Pulmonary artery endothelial cell (primary cell): ENCODE measurements at places on chromosomes 4 and X.

DNA sequence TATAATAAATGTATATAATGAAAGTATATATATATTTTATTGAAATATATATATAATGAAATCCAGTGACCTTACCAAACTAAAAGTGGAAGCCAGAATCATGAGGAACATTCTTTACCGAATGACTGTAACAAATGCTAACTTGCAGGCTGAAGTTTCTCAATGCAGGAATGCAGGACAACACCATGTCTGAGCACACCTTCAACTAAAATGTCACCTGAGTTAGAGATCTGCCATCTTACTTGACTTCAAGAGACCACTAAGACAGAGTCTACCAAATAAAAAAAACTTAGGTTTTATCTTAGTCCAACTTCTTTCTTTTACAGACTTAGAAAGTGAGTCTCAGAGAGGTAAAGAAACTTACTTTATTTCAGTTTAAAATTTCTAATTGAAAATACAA is 176.2 kb downstream of the FSTL5 start:
- no peak for DNase-seq

DNA sequence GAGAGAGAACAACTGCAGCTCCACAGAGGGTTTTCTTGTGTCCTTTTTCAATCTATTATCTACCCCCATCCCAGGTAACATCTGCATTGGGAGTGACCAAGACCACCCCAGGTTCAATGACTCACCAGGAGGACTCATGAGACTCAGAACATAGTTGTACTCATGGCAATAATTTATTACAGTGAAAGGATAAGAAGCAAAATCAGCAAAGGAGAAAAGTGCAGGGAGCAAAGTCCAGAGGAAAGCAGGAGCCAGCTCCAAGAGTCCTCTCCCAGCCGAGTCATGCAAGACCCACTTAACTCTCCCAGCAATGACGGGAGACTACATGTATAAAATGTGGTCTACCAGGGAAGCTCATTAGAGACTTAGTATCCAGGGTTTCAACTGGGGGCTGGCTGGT is 129.5 kb upstream of the RBPJ start:
- DNase-seq, result no peak

DNA sequence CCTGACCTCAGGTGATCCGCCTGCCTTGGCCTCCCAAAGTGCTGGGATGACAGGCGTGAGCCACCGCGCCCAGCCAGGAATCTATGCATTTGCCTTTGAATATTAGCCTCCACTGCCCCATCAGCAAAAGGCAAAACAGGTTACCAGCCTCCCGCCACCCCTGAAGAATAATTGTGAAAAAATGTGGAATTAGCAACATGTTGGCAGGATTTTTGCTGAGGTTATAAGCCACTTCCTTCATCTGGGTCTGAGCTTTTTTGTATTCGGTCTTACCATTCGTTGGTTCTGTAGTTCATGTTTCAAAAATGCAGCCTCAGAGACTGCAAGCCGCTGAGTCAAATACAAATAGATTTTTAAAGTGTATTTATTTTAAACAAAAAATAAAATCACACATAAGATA is 44.2 kb upstream of the SHOX start:
- no peak for DNase-seq

DNA sequence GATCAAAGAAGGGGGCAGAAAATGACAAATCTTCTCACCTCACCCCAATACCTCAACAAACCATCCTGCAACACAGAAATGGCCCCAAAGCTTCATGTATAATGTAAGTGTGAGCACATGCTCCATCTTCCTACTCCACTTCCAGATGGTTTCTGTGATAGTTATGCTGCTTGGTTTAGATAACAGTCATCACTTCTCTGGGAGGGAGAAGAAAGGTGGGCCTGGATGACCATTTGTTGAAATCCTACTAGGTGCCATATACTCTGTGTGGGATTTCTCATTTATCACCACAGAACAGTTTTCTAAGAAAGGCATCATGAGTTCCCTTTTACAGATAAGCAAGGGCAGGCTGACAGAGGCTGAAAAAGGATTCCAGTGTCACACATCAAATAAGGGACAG is 31.3 kb upstream of the NXF3 start:
- DNase-seq, result no peak

GRCh38 chrX:143536176-143536575 is 18.9 kb upstream of the SPANXN3 start:
- no peak for DNase-seq

DNA sequence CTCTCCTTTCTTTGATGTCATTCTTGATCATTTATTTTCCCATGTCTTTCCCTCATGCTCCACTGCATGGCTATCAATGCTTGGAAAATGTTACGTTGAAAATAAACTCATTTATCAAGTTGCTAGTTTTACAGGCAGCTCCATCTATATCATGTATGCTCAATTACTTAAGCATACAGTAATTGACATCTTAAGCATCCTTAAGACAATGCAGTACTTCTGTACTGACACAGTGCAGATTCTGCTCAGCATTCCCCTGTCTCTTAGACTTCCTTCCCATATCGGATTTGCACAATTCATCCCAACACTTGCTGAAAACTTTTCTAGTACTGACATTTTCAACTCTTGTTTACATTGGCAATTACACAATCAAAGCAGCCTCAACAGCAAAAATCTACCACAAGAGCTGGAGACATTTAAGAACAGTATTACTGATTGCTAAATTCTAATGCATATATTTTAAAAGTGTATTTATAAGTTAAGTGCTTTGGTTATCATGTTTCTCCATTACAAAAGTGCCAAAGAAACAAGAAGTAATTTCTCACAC is 165.6 kb downstream of the ATP10D start:
- DNase-seq, result no peak

DNA sequence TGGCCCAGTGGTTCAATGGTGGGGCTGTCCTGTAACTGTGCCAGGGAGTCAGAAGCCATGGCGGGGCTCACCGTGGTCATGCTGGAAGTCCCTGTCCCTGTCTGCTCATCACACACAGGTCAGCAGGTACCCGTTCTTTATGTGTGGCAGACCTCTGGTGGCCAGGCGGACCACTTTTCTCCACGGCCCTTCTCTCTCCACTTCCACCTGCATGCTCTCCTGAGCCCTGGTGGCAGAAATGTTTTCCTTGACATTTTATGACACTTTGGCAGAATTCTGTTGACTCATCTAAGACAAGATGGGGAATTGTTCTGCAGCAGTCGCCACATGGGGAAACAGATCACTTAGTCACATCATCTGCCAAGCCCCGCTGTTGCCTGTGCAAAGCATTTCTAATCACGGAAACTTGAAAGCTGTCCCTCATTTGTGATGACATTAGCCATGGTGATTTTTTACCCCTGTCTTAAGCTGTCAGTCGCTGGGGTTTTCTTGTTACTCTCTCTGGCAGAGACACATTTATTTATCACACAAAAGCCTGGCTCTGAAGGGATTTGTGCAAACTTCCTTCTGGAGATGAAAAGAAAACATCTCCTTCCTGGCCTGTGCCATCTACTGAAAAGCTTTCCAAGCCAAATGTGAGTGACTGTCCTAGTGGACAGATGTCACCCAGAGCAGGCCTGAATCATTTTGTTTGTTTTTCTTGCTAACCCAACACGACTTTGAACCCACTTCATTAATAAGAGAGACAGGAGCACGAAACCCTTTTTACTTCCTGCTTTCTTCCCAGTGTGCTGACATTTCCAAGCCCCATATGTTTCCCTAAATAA is 38.8 kb upstream of the STIM2 start:
- no peak for DNase-seq

DNA sequence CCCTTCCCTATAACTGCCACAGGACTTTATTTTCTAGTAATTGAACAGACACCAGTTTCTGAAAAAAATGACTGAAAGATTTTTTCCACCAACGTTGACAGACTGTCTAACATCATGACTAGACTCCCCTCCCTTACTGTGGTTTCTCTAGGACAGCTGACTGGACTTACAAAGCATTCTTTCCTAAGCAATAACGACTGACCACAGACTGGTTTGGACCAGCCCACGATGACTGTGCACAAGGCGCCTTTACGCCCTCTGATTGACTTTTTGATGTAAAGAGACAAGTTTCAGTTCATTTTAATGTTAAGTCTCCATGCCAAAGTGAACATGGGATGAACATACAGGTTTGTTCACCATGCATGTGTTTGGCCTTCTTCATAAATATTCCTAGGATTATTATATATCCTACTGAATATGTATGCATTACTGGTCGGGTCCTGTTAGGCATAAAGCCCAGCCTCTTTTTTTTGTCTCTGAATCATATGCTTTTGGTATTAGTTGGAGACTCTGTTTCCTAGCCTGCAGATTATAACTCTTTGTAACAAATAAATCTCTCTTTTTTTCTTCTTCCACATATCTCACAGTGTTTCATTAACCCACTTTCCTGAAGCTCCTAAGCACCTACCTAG is 50.5 kb upstream of the UGT2B4 start:
- no peak for DNase-seq

DNA sequence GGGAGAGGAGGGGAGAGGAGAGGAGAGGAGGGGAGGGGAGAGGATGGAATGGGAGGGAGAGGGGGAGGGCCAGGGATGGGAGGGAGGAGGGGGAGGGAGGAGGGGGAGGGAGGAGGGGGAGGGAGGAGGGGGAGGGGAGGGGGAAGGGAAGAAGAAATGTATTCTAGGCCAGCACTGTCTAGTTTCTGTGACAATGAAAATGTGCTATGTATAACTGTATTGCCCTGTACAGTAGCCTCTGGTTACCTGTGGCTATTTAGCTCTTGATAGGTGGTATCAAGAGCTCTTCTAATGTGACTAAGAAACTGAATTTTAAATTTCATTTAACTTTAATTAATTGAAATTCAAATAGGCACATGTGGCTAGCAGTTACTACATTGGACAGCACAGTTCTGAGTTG is 143.1 kb downstream of the BTC start:
- DNase-seq, result no peak

GRCh38 chr4:93469560-93469959 is 359.0 kb upstream of the ATOH1 start:
- no peak for DNase-seq

GRCh38 chrX:116170511-116170910 is at the start of gene AGTR2:
Gene AGTR2 (plus strand): TSS chrX:116170744. CDS start chrX:116172281, 1,537 bp downstream.
- DNase-seq, result no peak

GRCh38 chr4:104025251-104025650 is 305.5 kb upstream of the TACR3 start:
- DNase-seq, result no peak
